D341Med (cell line): ENCODE measurements at places on chromosomes 7 and 10.
A peak's percentile ranks its signal among the peaks of the same experiment; 100 is the strongest.

DNA sequence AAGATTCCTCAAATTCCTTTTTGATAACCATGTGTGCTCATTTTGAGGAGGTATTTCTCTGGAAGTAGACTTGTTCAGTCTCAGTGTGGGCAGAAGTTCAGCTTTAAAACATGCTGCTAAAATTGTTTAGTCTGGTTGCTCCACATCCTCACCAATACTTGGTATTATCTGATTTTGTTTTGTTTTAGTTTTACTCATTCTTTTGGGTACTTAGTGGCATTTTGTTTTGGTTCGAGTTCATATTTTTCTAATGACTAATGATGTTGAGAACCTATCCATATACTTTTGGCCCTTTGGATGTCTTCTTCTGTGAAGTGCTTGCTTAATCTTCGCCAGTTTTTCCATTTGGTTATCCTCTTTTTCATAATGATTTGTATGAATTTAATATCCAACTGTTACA lies 694.2 kb upstream of the FZD8 start:
- no peak for DNase-seq

GRCh38 chr10:133272301-133272963 lies 4.2 kb downstream of the ADAM8 start:
- no peak for DNase-seq

- no peak for DNase-seq
These were observed 15.0 kb downstream of the RET start for GRCh38 chr10:43091846-43092245.

DNA sequence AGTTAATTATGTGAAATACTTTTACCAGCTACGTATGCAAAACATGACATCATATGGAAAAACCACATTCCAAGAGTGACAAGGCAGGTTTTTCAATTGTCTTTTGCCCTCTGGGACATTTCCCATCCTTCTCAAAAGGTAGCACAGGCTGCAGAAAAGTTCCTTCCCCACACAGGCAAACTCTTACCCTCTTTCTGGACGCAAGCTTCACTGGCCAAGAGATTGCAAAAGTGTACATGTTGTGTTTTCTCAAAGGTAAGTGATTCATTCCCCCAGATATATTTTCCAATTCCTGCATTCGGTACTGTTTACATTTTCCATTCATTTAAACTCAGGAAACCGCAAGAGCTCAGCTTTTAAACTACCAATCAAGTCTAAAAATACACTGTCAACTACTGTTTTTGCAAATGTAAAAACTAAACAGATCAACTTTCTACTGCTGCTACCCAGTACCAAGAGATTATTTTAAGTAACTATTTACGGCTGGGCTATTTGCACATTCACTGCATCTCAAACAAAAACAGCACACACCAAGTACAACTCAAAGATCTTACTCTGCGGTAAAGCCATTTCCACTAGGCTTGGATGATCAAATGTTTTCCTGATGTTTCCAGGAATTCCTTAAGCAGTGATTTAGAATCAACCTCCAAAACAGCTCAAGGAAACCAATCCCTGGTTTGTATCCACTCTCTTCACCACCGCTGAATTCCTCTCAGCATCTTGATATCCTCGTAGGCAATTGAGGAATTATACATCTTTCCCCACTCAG lies 233.6 kb upstream of the CCDC6 start:
- DNase-seq = no peak

- DNase-seq = no peak
These were observed 19.9 kb downstream of the LMTK2 start for GRCh38 chr7:98126311-98127142.

DNA sequence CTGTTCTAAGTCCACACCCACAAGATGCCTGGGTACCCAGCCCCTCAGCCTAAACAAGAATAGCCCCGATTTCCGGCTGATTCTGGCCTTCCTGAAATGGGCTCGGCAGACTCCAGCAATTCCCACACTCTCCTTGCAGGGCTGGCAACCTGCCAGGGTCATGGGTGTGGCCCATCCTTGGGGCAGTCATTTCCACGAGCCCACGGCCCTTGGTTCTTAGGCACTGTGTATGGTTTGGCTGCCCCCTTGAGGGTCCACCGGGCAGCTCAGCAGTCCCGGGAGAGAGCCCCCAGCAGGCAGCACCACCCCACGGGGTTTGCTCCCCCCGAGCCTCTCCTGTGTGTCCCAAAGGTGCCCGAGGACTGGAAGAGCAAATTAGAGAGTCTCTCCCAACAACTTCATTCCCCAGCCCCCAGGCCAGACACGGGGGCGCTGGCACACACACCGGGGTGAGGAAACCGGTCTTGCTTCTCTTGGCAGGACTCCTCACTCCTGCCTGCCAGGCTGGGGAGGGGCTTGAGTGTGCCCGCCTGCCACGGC lies 142.2 kb downstream of the EMX2 start:
- peak; percentile 31 for DNase-seq

DNA sequence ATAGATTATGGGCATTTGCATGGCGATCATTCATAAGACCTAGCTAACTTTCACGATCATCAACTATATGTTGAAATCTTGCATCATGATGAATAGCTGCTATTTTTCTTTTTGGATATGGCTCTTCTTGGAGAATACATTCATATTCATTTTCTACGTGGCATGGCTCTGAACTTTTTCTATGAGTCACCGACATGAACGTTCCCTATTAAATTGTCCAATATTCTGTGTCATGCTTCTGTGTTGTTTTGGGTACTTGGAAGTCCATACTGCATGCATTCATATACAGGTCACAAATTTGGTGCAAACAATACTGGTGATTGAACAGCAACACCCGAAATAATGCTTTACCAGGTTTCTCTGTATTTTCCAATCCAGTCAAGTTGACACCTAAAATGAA lies 37.9 kb upstream of the ANKRD1 start:
- no peak for DNase-seq

DNA sequence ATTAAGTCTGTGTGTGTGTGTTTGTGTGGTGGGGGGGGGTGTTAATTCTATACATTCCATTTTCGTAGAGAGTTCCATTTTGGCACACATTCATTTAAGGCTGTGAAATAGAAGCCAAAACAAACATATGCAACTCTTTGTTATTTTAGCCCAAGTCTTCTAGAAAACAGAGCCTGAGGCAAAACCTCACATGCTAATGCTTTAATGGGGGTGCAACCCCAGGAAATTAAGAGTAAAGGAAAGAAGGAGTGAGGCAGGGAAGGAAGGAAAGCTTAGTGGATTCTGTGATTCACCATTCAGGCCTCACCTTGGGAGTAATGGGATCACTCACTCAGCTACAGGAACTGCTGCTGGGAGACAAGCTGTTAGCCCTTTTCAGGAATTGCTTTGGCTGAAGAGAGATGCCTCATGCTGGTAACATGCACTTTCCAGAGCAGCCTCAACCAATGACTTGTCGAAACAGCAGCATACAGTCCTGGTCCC lies 73.0 kb upstream of the CTTNBP2 start:
- DNase-seq = no peak

DNA sequence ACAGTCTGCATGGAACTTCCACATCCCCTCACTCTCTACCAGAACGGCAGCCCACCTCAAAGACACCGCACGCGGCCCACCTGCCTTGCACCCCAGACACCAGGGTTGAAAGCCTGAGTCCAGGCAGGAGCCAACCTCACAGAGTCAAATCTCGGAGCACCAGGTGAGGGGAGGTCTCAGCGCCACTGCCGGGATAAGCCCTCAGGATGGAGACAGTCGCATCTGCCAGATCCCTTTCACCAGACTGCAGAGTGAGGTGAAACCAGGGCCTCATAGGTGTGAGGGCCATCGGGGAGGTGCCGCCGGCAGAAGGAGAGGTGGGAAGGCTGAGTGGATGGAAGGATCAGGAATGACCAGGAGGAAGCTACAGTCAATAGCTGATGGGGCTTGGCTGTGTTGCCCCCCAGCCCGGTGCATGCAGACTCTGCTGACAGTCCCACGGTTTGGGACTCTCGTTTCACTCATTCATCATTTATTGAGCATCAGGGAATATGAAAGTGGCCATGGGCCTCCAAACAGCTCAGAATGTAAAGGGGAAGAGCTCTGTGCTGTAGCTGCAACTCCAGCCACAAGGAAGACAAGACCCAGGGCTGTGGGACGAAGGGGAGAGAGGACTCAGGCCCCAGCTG lies 315.0 kb downstream of the PTPRN2 start:
- no peak for DNase-seq

DNA sequence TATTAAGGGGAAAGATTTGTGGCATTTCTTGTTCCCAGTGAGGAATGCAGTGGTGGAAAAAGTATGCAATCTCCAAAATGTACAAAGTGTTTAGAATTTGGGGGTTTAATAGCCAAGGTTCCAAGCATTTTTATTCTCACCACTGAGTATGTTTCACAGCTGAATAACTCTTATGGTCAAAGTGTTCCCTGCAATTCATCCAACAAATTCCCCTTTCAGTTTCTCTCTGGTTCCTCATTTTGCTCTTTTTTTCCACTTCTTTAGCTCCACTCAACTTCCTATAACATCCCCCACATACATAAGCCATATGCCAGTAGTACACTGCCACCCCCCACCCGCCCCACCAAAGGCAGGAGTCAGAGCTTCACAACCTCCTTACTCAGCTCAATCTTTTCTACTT lies 4.6 kb downstream of the HECW1 start:
- no peak for DNase-seq

DNA sequence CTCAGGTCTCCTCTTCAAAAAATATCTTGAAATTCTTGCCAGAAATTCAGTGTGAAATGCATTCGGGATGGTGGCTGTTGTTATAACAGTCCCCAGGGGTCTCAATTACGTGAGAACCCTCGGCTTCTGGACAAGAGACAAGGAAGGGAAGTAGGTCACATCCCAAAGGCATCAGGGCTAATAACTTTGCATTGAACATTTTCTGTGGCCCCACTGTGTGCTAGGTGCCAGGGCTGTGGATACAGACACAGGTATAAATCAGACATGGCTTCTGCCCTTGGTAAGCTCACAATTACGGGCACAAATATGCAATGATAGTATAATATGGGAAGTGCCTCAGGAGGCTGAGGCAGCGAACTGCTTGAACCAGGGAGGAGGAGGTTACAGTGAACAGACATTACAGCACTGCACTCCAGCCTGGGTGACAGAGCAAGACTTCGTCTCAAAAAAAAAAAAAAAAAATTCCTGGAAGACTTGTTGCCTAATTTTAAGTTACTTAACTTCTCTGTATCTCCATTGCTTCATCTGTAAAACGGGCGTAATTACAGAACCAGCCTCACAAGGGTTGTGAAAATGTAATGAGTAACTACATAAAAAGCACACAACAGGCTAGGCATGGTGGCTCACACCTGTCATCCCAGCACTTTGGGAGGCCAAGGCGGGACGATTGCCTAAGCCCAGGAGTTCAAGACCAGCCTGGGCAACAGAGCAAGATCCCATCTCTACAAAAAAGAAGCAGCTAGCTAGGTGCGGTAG lies 2.5 kb upstream of the RHBDD2 start:
- no peak for DNase-seq
